ENCODE measurements at places on chromosomes 6 and 20.

DNA sequence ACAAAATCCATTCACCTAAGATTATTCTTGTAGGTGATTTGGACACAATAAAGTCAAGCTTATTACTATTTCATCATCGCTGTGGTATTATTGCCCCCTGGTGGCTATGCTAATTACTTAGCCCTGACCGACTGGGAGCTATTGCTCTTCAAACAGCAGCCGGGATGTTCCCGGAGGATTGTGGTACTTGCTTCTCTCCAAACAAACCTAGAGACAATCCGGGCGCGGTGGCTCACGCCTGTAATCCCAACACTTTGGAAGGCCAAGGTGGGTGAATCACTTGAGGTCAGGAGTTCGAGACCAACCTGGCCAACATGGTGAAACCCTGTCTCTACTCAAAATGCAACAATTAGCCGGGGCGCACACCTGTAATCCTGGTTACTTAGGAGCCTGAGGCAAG, 15.4 kb upstream of the STMND1 start:
- DNase-seq, result no peak

DNA sequence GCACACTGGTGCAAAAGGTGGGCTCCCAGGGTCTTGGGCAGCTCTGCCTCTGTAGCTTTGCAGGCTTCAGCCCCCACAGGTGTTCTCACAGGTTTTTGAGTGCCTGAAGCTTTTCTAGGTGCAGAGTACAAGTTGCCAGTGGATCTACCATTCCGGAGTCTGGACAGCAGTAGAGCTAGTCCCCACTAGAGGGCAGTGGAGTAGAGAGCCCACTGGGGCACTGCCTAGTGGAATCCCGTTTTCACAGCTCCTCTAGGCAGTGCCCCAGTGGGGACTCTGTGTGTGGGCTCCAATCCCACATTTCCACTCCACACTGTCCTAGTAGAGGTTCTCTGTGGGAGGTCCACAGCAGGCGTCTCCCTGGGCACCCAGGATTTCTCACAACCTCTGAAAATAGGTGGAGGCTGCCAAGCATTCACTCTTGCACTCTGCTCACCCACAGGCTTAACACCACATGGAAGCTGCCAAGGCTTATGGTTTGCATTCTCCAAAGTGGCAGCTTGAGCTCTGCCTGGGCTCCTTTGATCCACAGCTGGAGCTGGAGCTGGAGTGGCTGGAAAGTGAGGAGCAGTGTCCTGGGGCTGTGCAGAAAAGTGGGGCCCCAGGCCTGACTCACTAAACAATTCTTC, 86.3 kb upstream of the PROKR2 start:
- DNase-seq, result no peak

- no peak for DNase-seq
Observed at GRCh38 chr6:129186988-129187387, 304.1 kb downstream of the LAMA2 start.

GRCh38 chr6:17820055-17820454, 113.3 kb upstream of the NUP153 start:
- DNase-seq, result no peak

GRCh38 chr6:135474362-135474761, 23.2 kb downstream of the AHI1 start:
- DNase-seq, result no peak

DNA sequence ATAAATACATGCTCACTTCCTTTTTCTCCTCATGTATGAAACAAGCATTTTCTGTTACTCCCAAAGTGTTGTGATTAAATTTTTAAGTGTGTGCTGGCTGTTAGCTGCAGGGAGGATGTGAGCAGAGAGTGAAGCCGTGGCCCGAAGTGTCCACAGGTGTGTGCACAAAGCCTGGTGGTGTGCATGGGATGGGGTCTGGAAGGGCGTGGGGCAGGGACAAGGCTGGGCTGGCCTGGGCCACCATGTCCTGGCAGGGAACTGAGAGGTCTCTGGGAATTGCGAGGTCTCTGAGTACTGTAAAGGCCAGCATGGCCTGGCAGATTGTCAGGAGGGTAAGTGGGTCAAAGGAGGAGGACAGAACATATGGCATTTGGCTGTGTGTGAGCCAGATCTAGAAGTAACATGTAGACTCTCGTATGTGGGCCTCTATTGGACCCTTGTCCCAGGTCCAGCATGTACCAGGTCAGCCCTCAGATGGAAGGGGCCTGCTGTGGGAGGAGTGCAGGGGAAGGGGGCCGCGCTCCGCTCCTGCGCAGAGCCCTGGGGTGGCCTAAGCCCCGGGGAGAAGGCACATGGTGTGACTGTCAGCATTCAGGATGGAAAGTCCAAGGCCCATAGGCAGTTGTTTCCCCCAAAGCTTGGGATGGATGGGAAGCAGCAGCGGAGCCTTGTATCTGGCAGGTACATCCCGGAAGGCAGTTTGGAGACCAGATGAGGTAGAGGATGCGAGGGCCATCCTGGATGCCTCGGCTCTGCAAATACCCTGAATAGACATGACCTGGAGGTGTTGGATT, 45.1 kb upstream of the PHACTR3 start:
- no peak for DNase-seq

- no peak for DNase-seq
Observed at GRCh38 chr6:35048631-35049083, 92.5 kb downstream of the TCP11 start.

DNA sequence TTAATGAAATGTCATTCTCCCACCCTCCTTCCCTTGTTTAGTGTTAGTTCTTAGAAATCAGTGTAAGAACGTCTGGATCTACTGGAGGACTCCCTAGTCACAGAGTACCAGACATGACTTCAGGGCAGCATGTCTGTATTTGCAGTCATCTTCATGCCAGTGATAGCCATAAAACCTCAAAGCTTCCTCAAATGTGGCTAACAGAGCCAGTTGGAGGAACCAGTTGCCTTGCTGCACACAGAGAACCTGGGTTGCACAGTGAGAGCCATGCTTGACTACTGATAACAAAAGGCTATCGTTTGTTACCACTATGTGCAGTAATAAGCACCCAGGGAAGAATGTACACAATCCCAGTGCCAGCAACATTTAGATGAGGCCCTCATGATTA, 20.1 kb downstream of the NT5E start:
- DNase-seq, result no peak

GRCh38 chr6:303948-304558, 11.8 kb downstream of the DUSP22 start:
- no peak for DNase-seq

DNA sequence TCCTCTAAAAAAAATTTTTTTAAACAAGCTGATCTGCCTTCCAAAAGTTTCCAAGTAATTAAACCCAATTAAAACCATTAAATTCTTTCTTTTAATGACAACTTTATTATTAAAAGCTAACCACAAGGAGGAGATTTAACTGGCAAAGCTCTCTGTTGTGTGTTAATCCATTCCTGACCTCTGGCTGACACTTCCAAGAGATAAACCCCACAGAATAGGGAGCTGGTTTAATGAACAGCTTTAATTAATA, 230.8 kb downstream of the EYA2 start:
- no peak for DNase-seq

DNA sequence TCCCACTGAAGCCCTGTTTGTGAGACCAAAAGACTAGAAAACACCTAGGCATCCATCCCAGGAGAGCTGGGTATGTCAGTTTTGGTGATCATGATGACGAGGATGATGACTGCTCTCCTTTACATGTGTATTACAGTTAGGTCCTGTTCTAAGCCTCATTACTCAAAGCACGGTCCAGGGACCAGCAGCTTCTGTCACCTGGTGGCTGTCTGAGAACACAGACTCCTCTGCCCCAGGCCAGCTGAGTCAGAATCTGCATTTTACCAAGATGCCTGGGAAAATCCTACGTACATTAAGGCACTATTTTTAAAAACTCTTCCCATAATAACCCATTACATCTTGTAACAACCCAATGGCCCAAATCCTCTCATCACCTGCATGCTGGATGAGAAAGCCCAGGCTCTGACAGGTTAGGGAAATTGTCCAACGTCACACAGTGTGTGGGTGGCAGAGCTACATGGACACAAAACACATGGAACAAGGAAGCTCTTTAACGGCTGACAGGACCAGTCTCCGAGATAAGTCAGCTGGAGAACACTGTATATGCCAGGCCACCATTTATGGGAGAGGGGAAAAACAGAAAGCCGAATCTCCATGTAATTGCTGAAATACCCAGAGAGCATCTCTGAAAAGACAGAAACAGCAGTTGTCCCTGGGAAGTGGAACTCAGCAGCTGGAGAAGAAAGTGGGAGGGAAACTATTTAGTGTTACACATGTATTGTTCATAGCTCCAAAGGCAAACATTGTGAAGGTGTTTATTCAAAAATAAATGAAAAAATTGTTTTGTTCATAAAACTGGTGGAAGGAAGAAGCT, 65.4 kb downstream of the BMP7 start:
- DNase-seq, result no peak

- DNase-seq, result no peak
Observed at GRCh38 chr6:132495604-132496079, 17.3 kb downstream of the STX7 start.

DNA sequence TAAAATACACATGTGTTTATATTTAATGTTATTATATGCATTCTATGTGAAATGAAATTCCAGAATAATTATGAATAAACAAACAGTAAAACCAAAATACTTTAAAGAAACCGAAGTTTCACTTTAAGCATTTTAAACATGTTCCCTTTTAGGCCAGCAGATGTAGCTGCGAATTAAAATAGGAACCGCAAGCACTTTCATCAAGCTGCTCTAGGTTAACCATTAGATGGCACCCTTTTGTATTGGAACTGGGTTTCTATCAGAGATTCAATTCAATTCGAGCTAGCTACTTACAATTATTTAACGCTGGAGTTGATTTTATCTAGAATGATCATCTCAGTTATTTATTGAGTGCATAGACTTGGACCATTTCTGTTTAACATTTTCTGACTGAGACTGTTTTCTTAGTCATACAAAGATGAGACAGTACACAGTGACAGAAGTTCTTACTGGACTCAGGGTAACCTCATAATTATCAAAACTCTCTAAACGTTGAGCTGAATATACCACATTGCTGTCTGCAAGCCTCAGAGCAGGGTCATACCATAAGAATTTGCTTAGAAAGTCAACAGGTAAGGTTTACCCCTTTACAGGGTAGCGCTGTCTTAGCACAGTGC, 8.5 kb downstream of the TMEM242 start:
- no peak for DNase-seq

DNA sequence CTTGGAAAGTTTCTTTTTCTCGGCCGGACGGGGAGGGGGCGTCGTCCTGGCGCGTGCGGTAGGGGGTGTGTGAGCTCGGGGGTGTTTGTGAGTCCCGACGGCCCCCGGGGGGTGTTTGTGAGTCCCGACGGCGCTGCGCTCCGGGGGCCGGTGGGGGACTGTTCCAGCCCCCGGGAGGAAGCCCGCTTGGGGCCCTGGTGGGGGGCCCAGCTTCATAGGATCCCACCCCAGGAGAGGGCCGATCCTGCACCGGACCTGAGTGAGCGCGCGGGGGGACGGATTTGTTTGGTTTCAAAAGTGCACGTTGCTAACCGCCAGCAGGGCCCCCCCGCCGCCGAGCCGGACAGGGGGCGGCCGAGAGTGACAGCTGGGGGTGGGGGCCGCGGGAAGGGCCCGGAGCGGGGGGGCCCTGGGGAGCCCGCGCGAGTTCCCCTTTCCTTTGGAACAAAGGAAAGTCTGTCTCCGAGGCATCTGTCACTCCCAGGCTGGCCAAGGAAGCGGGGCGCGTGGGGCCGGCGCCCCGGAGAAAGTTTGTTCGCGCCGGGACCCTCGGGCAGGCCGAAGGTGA, 485 bp downstream of the TGIF2 start:
- DNase-seq, result peak; percentile 27

DNA sequence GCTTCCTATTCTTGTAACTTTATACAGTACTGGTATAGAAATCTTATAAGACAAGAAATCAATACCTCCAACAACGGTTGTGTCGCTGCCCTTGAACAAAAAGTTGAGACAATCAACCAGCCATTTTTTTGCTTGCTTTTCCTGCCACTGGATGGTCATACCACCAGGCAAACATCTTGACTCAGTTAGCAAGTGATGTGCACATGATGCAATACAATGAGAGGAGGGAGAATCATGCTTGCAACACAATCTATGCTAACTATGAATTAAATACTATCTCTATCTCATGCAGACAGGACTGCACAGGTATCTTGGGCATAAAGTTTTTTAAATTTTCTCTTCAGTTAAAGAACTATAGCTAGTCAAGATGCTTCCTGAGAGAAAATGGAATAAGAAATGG, 877.7 kb upstream of the CITED2 start:
- no peak for DNase-seq

DNA sequence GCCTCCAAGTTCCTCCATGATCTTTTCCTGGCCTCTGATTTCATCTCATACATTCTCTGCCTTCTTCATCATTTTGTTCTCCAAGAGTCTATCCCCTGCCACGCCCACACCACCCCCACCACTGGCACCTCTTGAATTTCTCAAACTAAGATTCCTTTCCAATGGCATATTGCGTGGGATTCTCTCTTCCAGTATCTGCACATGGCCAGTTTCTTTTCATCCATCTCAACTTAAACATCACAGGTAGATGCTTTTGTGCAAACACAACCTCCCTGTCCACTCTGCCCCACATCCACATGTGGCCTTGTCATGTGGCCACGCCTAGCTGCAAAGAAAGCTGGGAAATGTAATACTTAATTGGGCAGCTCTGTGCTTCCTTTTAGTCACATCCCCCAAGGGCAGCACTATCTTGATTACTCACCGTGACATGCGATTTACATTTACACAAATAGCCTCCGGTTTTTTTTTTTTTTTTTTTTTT, 33.4 kb upstream of the ZMYND8 start:
- DNase-seq, result no peak

- DNase-seq, result no peak
Observed at GRCh38 chr20:38144974-38145728, 19.9 kb downstream of the TGM2 start.

DNA sequence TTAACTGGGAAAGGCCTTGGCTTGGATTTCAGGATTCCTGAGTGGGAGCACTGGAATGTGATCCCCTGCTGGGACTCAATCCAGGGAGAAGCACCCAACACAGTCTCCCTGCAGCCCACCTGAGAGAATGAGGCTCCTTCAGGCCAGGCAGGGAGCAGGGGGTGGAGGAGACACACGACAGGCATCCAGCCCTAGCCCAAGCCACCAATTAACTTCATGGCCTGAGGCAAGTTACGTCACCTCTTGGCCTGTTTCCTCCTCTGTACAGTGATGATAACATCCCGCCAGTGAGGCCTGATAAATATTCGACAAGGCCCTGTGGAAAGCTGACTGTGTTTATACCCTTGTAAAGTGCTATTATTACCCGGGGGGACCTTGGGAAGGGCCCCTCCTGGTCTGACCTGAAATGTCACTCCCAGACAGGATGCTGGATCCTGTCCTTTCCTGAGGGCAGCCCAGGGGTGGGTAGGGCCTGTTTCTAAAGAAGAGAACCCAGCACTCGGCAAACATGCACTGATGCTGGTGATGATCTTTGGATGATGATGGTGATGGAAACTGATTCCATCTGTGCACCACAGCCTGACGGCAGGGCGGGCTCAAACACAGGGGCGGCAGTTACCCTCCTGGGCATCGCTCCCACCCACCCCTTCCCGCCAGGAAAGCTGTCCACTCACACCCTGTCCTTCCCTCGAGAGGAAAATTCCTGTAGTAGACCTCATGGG, 12.4 kb downstream of the FRS3 start:
- DNase-seq, result no peak

GRCh38 chr6:14250573-14250972, 133.0 kb downstream of the CD83 start:
- DNase-seq, result no peak

GRCh38 chr6:161010418-161010817, 18.8 kb downstream of the MAP3K4 start:
- no peak for DNase-seq
